ENCODE measurements at places on chromosomes 11 and 22.
A peak's percentile ranks its signal among the peaks of the same experiment; 100 is the strongest.

GRCh38 chr22:25745341-25746011 lies 3.5 kb downstream of the MYO18B start:
- DNase-seq, result no peak

DNA sequence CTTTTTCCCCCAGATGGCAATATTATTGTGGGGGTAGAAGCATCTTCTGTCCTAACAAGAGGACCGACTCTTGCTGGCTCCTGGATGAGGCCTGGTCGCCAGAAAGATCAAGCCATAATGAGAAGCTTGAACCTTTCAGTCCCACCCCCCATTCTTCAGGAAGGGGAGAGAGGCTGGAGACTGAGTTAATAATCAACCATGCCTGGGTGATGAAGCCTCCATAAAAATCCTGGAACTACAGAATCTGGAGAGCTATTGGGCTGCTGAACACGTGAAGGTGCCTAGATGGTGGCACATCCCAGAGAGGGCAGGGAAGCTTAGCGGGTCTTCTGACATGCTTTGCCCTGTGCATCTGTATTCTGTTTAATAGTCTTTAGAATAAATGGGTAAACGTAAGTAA lies 16.3 kb downstream of the AP5B1 start:
- DNase-seq, result no peak

DNA sequence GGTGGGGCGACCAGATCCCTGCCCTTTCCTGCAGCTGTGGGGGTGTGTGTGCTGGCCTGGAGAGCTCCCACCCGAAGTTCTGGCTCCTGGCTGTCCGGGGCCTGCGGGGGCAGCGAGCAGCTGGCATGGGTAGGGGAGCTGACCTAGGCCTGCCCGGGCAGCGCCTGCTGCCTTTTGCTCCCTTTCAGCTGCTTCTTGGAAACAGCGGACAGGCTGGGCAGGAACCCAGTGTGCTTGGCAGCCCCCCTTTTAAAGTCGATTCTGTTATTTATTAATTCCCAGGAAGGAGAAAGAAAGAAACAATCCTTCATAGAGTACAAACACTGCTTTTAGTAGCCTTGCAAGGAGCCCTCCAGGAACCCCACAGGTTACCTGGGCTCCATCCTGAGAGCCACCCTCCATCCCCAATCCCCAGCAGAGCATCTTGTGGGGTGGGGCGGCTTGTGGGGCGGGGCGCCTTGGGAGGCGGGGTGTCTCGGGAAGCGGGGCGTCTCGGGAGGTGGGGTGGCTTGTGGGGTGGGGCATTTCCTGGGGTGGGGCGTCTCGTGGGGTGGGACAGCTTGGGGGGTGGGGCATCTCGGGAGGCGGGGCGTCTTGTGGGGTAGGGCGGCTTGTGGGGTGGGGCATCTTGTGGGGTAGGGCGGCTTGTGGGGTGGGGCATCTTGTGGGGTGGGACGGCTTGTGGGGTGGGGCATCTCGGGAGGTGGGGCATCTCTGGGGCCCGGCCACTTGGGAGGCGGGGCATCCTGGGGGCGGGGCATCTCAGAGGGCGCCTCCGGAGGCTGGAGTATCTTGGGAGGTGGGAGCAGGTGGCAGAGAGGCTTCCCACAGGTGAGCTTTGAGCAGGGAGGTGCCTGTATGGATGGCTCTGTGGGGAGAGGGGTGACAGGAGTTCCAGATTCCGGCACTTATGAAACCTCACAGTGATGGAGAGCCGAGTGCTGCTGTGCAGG lies 7.0 kb downstream of the CD81 start:
- DNase-seq, result peak; percentile 74

DNA sequence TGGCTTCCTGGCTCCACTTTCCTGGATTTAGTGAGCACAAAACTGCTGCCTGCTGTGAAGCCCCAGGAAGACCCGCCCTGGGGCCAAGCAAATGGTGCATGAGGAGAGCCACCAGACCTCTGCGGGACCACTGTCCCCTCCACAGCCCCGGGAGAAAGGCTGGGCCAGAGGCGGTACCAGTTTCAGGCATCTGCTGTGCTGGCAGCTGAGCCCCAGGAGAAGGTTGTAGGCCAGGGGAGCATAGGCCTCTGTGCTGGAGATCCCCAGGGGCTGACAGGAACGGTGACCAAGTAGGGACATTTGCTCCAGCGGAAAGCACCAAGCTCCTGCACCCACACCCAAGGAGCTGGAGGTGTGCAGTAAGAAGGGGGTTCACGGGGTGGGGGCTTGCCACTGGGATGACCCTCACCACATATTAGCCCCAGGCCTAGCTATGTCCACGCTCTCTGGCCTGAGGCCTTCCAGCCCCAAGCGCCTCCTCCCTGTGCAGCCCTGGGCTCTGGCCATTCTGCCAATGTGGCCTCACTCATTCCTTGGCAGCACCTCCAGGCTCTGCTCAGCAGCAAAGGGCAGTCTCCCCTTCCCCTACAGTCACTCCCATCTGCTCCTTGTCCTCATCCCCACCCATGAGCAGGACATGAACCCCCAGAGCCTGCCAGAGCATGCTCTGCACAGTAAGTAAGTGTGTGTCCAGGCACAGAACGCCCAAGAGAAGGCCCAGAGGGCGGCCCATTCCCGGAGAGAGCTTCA lies 24.0 kb upstream of the COMT start:
- no peak for DNase-seq

DNA sequence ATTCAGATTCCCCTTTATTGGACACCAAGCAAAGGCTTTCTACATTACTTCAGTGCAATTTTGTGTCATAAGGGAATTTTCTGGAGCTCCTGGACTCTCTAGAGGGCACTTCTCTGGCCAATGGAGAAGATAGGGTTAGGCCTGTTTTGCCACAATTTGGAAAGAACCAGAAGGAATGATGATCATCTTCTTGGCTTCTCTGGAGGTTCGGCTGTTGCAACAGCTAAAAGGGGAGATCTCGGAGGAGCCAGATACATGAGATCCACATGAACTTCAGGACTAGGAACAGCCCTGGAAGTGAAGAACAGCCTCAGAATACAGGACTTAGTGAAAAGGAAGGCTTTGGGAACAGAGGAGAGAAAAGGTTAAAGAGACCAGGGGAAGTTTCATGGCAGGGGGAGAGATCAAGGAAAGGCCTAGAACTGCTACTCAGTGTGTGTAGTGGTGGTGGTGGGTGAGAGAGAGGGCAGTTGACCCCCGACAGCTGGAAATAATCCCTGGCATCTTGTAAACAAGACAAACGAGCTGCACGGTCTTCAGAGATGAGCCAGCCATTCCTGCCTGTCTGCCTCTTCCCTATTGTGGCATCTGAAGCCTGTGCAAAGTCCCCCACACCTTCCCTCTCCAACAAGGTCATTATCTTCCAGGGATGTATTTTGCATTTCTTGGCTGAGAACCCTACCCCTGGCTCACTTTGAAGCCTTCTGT lies 83.8 kb downstream of the CCDC81 start:
- no peak for DNase-seq

DNA sequence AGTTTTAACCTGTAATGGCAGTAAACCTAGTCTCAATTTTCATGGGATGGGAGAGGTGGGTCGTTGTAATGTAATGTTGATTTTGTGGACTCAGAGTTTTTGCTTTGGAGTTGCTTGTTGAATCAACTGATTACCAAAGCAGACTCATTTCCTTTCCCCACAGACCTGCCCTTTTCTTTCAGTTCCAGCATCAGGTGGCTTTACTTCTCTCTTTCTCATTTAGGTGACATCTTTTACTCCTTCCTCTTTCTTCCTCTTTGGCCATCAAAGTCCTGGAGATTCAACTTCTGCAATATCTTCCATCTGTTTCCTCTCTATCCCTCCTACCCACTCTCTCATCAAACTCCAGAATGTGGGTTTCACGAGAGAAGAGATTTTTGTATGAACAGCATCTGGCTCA lies 313.9 kb downstream of the TMEM135 start:
- no peak for DNase-seq

DNA sequence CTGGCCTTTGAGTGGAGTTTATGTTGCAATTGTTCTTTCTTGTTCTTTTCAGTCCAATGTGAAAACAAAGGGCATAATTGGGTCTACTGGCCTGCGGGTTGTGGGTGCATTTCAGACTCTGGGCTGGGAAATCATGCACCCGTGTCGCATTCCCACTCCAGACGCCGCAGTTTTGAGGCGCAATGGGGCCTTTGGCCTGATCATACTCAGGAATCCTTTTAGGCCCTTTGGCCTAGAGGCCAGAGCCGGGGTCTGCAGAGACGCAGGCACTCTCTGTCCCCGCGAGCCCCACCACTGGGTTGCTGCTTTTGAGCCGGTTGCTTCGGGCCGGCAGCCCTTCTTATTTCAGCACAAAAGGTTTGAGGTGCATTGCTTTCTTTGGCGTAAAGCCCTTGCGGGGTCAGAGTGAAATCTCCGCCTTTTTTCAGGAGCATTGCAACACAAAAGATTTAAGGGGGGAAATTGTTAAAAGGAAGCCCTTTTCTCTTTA lies 48.4 kb upstream of the DBX1 start:
- DNase-seq, result no peak

DNA sequence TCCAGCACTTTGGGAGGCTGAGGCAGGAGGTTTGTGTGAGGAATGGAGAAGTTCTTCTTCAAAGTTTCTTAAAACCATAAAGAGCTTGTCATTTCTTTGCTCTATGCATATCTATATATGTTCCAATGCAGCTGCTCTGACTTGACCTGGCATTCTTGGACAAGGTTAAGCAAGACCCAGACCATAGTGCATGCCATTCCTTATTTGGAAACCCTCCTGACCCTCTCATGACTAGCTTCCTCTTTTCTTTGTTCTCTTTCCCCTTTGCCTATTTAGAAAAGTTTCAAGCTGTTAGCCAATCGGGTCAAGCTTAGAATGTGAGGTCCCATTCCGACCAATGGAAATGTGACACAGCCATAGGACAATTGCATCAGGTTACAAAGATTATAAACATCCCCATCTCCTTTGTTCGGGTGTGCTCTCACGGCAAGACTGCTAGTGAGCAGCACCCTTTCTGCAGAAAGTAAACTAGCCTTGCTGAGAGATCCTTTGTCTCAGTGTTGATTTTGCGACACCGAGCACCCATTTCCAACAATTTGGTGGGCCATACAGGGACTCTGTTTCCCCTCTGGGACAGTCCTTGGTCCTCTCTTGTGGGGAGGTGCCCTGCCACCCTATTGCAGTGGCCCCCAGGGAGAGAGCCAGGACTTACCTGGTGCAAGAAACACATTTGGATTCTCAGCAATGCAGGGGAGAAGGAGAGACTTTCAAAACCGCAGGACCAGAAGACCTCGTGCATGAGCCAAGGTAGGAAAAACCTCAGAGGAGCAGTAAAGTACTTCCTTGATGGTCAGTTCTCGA lies 39.9 kb upstream of the ANO1 start:
- no peak for DNase-seq

- DNase-seq, result no peak
These were observed 4.9 kb downstream of the CLDN5 start for GRCh38 chr22:19519041-19519926.

- DNase-seq, result peak; percentile 64
These were observed 8.5 kb upstream of the CCDC89 start for GRCh38 chr11:85694385-85694980.
